Frontal cortex (tissue), 4 donors: ENCODE measurements at places on chromosomes 6 and 20.

GRCh38 chr6:83127976-83128375 lies 60.5 kb downstream of the DOP1A start:
- DNase-seq: no peak

DNA sequence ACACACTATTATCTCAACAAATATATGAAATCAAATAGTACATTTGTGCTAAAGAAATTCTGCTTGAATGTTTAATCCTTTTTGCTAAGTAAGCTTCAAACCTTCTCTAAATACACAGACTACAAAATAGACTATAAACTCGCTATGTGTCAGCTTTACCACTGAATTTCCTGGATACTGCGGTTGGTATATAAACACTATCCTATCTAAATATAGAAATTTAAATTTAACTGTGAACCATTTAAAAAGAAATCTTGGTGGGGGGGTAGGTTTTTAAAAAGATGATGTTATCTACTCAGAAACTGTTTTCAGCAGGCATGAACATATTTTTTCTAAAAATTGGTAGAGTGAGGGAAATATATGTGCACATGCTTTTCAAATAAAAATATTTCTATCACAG lies 306.5 kb upstream of the RUNX2 start:
- DNase-seq: no peak

DNA sequence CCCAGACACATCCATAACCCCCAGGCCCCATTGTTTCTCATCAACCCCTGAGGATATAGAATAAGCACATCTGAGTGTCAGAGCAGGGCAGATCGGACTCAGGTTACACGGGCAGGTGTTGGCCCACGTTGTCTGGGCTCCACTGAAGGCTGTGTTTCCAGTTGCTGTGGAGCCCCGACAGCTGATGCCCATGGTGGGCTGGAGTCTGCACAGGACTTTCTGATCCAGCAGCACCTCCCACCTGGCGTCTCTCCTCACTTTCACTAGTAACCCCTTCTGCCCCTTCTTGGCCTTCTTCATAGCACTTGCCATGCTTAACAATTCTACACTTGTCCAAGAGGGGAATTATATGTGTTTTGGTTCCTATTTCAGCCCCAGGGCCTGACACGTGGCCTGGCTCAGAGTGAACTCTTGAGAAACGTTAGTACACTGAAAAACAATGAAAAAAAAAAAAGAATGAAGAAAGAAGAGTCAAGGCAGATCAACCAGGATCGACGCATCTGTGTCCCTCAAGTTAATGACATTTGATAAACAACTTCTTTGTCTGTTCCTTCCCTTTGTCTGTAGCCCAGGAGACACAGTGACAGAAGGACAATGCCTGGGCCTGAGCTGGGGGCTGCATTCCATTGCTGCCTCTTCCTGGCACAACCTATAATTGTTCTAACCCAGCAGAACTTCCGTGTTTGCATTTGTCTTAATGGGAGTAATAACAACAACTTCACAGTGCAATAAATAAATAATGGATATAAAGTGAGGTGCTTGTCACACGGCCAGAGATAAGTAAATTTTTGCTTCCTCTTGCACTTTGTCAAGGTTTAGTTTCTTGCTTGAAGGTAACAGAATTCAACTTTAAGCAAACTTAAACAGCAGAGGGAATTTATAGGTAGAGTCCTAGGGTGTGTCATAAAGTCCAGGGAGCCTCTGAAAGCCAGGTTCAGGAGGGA lies 224.2 kb upstream of the SSTR4 start:
- no peak for DNase-seq

- no peak for DNase-seq
These were observed 100.0 kb upstream of the CITED2 start for GRCh38 chr6:139474145-139475108.

GRCh38 chr6:112019589-112019988 lies 34.3 kb upstream of the CCN6 start:
- no peak for DNase-seq

DNA sequence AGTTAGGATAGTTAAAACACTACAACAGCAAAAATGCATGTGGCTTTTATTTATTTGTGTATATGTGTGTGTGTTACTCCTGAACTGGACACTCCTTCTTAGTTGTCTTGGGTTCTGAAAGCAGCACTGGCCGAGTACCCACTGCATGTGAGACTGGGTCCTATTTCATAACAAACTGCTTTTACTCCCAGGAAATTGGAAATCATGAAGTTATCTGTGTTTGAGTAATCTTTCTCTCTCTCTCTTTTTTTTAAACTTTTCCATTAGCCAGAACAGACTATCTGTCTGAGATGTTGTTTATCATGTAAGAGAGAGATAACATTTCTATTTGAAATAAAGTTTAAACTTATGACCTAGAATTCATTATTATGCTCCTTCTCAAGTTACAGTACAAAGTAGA lies 110.4 kb downstream of the LIN28B start:
- DNase-seq: no peak

GRCh38 chr6:149513915-149514314 lies 29.1 kb upstream of the ZC3H12D start:
- DNase-seq: no peak

GRCh38 chr20:10501402-10501801 lies 66.3 kb downstream of the SLX4IP start:
- no peak for DNase-seq

DNA sequence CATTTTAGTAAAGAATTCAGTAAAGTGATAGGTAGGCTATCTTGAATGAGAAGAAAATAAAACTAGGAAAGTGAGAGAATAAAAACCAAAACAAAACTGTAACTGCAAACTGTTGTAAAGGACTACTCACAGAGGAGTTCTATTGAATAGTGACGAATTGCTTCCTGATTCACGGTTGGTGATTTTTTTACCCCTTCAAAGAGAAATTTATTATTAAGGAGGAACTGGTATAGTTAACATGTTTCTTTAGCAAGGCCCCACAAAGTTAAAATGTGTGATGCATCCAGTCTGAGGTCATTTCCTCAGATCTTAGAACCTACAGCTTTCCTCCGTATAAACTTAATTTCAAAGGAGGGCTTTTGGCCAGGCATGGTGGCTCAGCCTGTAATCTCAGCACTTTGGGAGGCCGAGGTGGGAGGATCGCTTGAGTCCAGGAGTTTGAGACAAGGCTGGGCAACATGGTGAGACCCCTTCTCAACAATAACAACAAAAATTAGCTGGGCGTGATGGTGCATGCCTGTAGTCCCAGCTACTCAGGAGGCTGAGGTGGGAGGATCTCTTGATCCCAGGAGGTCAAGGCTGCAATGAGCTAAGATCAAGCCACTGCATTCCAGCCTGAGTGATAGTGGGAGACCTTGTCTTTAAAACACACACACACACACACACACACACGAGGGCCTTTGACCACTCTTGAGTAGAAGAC lies 8.3 kb downstream of the PRDM1 start:
- DNase-seq: no peak

- no peak for DNase-seq
These were observed 1.3 kb upstream of the PGC start for GRCh38 chr6:41748542-41748941.

DNA sequence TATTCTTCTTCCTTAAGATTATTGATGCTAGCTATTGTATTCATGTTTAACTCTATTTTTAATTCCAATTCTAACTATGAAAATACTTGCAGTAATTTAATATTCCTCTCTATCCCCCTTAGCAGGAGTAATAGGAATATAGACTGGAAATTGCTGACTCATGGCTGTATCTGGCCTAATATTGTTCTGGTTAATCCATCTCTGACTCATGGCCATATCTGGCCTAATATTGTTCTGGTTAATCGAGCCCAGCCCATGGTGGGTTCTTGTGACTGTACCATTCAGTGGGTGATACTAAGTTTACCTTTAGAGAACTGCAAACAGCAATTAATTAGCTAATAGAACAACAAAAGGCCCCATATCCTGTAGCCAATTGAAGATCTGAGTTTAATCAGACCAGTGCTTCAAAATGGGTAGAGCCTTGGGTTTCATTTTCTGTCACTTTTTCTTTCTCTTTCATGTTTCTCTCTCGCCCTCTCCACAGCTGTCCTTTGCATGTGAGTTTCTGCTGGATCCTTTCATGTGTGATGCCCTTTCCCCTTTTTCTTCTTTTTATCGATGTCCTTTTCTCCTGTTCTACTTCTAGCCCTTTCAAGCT lies 50.6 kb downstream of the SLC22A3 start:
- no peak for DNase-seq

DNA sequence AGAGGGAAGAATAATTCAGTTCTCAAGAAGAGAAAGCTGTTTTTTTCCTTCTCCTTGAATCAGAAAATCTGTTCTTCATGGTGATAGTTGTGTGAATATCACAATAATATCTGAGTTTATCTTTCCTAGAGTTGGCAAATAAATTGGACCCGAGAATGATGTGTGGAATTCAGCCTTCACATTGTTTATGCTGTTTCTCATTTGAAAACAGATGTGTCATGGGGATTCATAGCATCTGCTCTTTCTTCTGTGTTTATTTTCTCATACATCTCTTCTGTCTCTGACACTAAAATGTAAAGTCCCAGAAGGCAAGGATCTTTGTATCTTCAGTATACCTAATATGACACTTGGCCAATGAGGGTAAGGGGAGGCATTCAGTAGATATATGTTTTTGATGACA lies 103.6 kb upstream of the SGK1 start:
- DNase-seq: no peak

DNA sequence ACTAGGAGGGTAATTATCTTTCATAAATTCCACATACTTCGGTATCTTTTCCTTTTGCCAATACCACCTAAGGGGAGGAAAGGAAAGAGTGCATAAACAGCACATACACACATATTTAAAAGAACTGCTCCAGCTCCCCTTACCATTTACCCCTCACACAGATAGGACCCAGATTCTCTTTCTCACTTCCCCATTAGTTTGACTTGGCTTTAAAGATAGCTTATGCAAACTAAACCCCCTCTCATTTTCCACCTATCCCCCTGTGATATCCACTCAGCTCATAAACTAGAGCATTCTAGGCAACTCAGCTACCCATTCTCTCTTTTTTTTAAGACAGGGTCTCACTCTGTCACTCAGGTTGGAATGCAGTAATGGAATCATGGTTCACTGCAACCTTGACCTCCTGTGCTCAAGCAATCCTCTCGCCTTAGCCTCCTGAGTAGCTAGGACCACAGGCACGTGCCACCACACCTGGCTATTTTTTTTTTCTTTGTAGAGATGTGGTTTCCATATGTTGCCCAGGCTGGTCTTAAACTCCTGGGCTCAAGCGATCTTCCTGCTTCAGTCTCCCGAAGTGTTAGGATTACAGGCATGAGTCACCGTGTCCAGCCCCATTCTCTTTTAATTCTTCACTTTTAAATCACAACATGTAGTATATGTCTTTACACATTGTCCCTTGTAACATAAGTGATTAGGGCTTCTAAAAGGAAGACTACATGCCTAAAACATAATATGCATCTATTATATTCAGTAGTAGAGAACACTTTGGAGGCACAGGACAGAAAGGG lies 4.0 kb downstream of the FUCA2 start:
- DNase-seq: no peak

- no peak for DNase-seq
These were observed 3.7 kb upstream of the ZSCAN23 start for GRCh38 chr6:28446818-28447511.

DNA sequence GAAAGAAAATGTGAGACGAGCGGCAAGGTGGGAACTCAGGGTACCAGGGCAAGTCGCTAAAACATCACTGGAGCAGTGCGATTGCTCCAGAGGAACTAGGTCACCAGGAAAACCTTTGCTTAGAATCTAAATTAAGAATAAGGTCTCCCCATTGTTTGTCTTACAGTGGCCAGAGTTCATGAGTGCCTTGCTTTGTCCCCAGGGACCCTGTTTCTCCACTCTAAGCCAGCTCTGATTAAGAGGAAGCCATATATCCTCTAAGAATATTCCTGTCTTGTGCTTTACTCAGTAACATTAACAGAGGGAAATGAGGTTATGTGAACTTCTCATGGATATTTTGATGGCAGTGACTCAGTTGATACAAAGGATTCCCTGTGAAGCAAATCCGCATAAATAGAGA lies 305.8 kb downstream of the CD83 start:
- peak; percentile 17 for DNase-seq

- no peak for DNase-seq
These were observed 15.7 kb downstream of the MANEA start for GRCh38 chr6:95593025-95593424.

GRCh38 chr6:41273714-41274113 lies 12.8 kb downstream of the TREM1 start:
- DNase-seq: no peak

DNA sequence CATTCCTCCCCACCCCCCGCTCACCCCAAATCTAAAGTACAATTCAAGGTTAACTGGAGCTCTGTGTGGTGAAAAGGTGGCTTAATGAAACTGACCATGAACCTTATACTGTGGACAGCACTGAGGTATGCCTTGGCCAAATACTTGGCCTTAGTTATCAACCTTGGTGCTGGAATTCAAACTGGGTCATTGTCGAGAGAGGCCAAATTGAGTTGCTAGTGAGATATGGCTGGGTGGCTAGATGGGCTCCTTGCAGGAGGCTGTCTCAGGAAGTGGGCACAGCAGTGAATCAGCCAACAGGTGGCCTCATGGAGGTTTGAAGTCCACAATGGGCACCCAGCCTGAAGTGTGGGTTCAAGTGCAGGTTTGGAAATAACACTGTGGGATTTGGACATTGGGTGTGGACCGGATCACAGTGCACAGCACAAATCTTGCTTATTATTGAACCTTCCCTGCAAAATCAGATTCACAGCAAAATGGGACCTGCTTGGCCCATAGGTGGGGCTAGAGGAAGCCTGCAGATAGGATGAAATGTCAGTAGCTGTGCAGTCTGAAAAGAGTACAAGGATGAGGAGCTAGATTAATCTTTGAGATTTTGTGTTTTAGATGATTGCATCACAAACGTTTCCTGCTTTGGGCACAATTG lies 5.6 kb upstream of the BTBD3 start:
- no peak for DNase-seq

DNA sequence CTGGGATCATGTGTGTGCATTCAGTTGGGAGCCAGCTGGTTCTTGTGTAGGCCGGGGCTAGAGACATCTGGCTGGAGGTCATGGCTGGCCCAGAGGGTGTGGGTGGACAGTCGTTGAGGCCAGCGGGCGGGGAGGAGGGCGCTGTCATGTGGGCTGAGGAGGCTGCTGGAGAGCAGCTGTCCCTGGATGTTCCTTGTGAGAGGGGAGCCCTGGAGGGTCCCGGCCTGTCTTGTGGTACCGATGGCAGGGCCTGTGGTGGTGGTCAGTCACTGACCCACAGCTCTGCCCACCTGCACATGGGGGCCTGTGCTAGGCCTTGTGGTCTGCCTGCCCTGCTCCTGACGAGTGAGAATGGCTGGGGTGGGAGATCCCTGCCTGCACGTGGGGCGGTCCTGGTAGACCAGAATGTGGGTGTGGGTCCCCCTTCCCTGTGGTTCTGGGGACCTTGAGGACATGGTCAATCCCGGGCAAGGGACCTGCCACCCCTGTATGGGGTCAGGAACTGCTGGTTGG lies 1.9 kb upstream of the C20orf204 start:
- DNase-seq: no peak

- no peak for DNase-seq
These were observed 246.3 kb upstream of the RNF24 start for GRCh38 chr20:4261333-4262284.

- DNase-seq: no peak
These were observed 296.1 kb downstream of the DHX35 start for GRCh38 chr20:39258253-39258652.

- DNase-seq: no peak
These were observed 207.2 kb upstream of the STXBP5 start for GRCh38 chr6:146997062-146997461.
